Sigmoid colon (tissue), 7 donors: ENCODE measurements at places on chromosomes 7 and 10.

GRCh38 chr7:131076032-131076431 is 251.6 kb upstream of the MKLN1 start:
- DNase-seq: no peak

GRCh38 chr7:151770232-151770631 is 106.7 kb downstream of the PRKAG2 start:
- DNase-seq: peak; percentile 32

DNA sequence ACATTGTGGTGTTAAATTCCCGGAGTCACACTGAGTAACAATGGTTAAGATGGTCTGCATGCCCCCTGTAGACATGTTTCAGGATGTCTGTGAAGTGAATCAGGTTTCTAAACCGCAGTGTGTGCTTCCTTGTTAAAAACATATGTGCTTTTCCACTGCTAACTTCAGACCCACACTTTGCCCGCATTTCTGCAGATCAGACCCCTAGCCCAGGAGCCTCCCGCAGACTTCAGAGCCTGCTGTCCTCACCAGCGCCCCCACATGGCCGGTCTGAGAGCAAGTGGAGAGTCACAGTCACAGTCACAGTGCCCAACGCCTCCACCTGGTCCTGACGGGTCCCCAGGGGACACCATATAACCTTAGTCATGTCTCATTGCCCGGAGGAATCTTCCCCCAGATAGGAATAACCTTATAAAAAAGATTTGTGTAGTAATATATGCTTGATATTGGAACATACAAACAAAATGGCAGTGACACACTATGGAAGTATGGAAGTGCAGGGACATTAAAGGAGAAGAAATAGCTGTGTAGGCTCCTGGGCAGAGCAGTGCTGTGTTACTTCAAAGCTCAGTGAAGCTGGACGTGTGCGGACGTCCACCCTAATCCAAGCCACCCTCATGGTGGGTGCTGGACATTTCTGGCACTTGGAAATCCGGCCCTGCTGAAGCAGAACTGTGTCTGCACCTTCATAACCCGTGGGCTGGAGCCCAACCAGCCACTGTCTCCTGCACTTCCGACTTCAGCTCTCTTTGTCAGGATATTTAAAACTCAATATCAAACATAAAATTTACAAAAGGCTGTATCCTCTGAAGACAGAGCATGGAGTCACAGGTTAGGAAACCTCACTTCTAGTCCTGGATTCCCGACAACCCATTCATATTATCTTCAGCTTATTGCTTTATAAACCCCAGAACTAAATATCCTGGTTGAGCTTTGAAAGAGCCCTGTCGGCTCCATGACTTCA is 29.0 kb downstream of the GSTO2 start:
- DNase-seq: no peak

DNA sequence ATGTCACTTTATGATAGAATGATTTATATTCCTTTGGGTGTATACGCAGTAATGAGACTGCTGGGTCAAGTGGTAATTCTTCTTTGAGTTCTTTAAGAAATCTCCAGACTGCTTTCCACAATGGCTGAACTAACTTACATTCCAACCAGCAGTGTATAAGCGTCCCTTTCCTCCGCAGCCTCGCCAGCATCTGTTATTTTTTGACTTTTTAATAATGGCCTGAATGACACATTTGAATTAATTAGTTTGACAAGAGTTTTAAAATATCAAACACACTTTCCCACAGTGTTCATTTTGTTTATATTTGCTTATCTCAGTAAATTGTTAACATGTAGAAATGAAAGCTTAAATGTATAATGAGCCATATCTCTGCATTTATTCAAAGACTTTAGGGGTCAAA is 116.8 kb downstream of the TES start:
- no peak for DNase-seq

DNA sequence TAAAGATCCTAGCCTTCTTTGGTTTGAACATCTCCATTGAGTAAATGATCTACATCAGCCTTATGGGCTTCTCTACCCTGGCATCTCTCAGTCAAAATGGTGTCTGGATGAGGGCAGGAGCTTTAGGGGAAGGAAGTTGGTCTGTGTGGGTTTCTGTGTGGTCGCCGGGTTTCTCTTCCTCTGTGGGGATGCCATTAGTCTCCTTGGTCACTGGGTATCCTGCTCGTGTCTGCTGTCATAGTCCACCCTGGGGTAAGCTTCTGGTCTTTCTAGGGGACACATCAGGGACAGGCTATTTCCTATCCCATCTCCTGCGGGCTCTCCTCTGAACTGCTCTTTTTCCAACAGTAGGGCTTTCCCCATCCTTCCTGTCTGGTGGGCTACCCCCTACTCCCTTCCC is 150.3 kb upstream of the NPY start:
- DNase-seq: no peak

DNA sequence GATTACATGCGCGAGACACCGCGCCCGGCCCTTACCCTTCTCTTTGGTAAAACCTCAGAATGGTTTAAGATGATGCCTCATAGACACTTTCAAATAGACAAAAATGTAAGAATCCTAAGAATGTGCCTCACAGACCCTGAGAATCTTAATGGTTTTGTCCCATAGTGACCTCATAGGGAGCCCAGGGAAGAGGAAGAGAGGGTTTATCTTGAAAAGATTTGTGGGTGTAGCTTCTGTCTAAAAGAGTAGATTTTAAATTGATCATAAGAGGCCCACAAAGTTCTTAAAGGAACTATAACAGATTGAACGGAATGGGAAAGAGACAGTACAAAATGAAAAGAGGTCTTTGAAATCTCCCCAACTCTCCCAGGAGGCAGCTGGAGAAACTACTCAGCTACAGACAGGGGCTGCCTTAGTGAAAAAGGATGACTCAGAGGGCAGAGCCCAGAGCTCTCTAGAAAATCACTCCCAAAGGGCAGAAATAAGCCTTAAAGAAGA is 220.6 kb downstream of the ADRA2A start:
- no peak for DNase-seq
